Activated CD8-positive, alpha-beta memory T cell treated with anti-CD3 and anti-CD28 coated beads for 24 hours (primary cell): ENCODE measurements at places on chromosomes 11 and 22.

DNA sequence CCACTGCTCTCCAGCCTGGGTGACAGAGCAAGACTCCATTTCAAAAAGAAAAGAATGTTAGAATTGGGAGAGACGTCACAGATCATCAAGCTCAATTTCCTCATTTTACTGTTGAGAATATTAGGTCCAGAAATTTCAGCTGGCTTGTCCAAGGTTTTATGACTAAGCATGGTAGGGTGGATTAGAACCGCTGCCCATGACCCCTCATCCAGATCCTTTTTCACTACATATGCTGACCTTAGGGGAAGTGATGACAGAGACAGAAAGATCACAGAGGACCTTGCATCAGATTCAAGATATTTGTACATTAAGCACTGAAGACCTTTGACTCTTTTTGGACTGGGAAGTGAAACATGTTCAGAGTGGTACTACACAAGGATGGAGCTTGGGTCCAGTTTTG is 134.5 kb downstream of the ADAMTS15 start:
- DNase-seq = no peak

DNA sequence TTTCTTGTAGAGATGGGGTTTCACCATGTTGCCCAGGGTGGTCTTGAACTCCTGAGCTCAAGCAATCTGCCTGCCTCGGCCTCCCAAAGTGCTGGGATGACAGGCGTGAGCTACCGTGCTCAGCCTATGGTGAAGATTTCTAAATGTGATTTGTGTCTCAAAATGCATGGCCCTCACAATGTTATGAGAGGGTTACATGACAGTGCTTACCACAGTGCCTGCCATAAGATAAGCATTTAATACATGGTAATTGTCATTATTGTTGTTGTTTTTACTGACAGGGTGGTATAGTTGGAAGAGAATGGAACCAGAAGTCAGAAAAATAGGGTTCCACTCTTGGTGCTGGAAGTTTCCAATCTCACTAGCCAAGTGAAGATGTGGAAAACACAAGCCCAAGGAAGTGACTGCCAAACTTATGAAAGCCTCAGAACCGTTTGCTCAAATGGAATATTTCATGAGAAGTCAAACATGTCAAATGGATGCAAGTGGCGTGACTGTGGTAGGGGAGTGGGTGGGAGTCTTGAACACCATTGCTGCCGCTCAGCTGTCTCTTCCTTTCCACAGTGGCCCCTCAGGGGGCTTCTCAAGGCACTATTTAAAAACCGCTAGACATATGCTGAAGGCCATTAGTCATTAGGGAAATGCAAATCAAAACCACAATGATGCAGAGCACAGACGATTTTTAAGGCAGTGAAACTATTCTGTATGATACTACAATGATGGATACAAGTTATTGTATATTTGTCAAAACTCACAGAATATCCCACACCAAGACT is 29.1 kb upstream of the LMO2 start:
- DNase-seq = no peak

DNA sequence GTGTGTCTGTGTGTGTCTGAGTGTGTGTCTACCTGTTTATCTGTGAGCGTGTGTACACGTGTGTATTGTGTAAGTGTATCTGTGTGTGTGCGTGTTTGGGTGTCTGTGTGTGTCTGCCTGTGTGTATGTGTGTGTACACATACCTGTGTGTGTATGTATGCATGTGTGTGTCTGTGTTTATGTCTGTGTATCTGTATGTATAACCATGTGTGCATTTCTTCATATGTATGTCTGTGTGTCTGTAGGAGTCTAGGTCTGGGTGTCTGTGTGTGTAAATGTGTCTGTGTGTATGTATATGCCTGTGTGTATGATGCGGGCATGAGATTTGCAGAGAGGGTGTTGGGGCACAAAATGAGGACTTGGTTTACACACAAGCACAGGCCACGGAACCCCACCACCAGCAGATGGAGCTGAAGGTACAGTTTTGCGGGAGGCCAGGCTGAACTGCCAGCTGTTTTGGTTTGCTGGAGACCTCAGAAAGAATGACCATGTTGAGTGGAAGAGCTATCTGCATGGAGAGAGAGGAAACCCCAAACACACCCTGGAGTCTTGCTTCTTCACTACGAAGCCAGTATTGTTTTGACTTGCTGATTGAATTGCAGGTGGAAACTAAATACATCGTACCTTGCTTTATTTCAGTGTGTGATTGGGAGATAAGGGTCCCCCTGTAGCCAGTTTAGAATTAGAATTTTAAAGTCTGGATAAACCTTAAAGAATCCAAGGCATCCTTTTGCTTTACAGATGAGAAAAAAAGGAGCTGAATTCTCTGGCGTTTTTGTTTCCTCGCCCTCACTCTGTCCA is 497.2 kb downstream of the NTM start:
- DNase-seq = no peak

DNA sequence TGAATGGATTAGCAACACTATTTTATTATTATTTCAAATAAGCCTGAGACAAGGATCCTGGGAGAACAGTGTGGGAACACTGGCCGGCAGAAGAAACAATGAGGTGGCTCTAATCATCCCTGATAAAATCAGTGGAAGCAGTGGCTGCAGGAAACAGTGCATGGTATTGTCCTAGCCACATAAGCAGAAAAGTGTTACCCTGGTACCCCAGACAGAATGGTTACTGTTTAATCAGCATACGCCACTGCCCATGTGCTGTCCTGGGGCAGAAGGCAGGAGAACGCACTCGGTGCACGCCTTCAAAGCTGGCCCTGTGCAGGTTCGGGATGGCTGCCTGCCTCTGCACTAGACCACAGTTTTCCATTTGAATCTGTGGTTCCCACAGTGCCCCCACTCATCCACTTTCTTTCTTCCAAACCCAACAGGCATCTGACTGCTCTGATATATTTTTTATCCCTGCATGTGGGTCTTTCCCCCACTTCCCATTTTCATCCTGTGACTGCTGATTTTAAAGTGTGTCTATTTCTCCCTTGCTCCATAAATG is 25.7 kb downstream of the OPCML start:
- DNase-seq = no peak

GRCh38 chr22:36343070-36343719 is 44.6 kb downstream of the MYH9 start:
- no peak for DNase-seq

- no peak for DNase-seq
Measured at GRCh38 chr11:70422692-70423522, 24.6 kb downstream of the CTTN start.
